Endothelial cell of umbilical vein (primary cell): ENCODE measurements at places on chromosomes 3 and 15.

DNA sequence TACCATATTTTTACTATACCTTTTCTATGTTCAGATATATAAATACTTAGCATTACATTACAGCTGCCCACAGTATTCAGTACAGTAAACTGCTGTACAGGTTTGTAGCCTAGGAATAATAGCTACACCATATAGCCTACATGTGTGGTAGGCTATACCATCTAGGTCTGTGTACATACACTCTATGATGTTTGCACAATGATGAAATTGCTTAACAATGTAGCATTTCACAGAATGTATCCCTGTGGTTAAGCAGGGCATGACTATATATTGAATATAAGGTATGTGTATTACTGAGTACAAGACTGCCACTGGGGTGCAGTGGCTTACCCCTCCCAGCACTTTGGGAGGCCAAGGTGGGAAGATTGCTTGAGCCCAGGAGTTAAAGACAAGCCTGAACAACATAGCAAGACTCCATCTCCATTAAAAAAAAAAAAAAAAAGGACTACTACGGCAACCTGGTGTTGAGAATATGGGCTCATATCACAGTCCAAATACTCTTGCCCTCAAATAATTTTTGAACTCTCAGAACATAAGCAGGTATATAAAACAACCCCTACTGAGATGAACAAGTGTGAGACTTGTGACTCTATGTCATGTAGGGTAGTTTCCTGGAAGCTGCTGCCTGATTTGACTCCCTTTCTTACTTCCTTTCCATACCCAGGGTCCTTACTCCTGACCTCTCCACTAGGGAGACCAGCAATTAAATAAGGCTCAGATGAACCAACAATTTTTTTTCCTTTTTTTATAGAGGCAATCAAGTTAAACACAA is 4.8 kb downstream of the PPP1R14D start:
- no peak for DNase-seq

DNA sequence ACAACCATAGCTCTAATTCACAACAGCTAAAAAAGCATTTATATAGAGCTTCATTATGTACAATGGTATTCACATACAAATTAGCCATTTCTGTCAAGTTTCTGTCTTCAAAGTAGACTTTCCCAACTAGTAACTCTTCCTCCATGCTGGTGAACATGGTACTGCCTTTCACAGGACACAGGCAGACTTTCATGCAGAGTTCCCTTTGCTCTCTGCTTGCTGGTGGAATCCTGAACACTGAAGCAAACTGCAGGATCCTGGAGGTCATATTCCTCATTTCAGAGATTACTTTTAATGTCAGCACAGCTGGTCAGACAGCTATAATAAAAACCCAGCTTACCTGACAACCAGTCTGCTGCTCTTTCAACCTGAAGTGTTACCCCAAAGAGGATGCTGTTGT is 53.6 kb downstream of the TASOR start:
- no peak for DNase-seq

DNA sequence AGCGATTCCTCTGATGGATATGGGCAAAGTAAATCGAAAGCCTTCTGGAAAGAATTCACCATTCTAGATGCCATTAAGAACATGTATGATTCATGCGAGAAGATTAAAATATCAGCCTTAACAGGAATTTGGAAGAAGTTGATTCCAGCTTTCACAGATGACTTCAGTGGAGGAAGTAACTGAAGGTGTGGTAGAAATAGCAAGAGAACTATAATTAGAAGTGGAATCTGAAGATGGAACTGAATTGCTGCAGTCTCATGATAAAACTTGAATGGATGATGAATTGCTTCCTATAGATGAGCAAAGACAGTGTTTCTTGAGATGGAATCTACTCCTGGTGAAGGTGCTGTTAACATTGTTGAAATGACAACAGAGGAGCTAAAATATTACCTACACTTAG is 30.1 kb upstream of the TBC1D23 start:
- DNase-seq, result no peak

GRCh38 chr15:39581793-39582285 is 960 bp downstream of the THBS1 start:
- DNase-seq, result peak; percentile 46

DNA sequence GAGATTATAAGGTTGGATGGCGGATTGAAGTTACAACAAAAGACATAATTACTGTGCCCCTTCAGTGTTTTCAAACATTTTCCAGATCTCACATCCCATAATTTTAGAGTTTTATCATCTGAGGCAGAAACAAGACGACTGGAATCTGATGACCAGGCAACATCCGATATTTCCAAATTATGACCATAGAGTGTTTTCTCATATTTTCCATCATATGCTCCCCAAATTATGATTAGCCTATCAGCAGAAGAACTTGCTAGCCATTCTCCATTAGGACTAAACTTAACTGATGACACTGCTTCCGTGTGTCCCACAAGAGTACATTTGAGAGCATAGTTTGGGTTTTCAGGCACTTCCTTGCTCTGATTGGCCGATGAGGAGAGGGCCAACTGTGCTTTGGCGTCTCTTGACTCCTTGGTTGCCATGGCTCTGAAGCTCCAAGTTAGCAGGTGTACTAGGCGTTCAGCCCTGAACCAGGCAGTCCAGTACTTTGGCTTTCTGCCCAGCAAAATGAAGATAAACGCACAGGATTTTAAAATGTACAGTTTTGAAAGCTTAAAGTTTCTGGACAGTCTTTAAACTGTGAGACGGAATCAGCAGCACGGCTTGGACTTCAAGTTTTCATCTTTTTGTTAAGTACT is 638 bp downstream of the WDR5B start:
- DNase-seq, result peak; percentile 54

DNA sequence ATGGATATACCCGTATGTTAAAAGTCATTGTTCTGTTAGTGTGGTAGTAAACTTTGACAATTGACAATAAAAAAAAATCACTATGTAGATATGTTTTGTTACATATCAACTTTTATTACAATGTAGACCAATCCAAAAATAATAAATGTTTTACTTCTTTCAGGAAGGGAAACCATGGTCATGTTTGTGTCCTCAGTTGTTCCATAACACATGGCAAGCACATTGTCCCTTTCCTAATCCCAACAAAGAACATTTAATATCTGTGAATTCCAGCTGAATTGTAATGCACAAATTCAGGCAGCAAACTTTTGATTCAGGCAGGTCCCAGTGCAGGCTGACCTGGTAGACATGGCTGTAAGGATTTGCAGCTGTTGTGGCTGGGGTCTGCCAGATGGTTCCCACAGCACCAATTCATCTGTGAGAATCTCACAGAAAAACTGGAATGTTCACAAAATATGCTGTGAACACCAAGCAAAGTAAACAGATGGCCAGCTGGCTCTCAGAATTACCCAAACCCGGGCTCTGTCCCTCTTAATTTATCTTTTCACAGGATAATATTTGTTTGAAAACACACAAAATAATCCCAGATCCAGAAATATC is 1.9 kb upstream of the SPG21 start:
- no peak for DNase-seq

DNA sequence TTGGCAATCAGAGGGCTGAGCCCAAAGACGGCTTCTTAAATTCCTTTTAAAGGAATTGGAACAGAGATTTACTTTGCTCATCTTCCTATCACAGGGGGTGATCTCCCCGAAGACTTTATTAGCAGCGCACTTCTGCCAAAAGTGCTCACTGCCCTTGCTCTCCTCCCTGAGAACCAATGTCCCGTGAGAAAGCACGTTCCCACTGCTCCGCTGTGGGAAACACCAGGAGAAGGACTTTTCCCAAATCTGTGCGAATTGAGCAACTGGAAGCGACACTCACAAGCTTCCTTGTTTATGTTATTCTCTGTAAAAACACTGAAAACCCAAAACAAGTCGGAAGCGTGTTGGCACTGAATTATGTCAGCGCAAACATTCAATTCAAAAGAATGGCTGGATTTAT is 670.8 kb upstream of the NR2F2 start:
- DNase-seq, result no peak

- DNase-seq, result no peak
Measured at GRCh38 chr3:112889357-112889756, 42.7 kb upstream of the CD200R1L start.
